ENCODE measurements at places on chromosomes 6 and 20.

DNA sequence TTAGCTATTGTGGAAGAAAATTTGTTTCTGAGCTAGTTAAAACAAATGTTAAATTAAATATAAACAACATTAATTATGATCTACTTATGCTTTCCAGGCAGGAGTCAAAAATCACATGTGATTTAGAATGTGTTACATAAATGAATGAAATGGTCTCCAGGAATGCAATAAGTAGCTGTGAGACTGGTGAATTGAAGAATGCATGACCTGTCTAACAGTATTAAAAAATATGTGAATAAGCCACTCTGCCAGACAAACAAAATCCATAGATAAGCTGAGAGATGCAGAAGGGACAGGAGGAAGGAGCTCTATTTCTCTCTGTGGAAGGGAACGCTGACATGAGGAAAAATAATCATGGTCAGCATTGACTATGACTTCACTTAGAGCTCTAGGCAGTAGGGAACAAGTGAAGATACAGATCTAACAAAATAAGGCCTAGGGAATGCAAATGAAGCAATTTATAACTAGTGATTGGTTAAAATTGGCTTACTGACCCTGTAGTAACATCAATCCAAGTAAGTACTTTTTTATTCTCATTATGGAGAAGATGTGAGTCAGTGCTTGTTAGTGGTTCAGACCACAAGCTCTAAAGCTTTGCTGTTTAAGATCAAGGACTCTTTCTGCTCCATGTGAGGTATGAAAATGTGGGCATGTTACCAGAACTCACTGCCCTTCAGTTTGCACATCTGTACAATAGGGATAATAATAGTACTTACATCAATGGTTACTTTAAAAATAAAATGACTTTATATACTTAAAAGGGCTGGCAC, 432.6 kb downstream of the MMUT start:
- H3K36me3 ChIP-seq: no peaks in the 10 kb centered on the region
- no peaks in the 10 kb centered on the region for H3K4me1 ChIP-seq
- H3K27ac ChIP-seq: no peak overlapping the region

DNA sequence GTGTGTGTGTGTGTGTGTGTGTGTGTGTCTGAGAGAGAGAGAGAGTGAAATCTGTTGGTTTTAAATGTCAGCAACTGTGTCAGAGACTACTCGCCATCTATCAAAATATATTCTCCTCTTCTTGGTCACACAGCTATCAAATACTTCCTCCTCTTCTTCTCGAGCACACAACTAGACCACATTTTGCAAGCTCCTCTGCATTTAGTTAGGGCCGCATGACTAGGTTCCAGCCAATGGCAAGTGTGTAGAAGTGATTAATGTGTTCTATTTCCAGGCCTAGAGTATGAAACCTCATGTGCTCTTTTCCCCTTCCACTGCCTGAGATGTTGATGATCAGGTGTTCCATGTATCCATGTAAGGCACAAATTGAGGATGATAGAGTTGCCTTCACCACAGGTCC, 278.5 kb upstream of the MARCKS start:
- no peak overlapping the region for H3K27ac ChIP-seq
- no peak overlapping the region for H3K4me3 ChIP-seq
- H3K4me1 ChIP-seq: no peaks in the 10 kb centered on the region
- no peaks in the 10 kb centered on the region for H3K36me3 ChIP-seq

DNA sequence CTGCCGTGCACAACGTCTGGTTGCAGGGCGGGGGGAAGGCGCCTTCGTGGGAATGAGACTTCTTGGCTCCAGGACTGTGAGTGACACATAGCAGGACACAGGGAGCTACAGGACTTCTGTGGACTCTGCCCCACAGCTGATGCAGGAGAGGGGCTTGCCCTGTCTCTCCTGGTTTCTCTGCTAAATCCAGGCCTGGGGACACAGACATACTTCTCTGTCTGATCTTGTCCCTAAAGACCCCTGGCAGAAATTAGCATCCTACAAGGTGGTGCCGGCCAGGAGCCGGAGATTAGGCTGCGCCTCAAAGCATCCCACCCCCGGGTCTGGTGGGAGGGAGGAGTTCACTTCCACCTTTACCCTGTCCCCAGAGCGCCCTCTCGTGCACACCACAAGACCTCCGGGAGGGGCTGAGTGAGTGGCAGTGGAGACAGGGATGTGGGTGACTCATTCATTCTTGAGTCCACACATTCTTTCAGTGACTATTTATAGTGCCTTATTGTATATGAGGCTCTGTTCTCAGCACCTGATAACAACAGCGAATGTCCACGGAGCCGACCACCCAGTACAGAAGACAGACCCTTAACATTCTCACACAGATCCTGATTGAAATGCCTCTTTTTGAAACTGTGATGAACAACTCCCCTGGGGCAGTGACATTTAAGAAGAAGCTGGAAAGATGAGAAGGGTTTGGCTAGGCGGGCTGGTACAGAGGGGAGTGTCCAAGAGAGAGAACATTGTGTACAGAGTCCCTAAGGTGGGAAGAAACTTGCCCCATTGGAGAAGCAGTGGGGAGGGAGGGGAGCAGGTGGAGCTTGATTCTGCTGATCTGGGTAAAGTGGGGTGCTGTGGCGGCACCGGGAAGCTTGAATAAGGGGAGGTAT, 39.0 kb downstream of the GMPR start:
- H3K4me3 ChIP-seq: no peak overlapping the region
- peak overlapping the region; percentile 60 for H3K27ac ChIP-seq
- H3K27me3 ChIP-seq: peaks cover 30% of the 10 kb centered on the region
- H3K4me1 ChIP-seq: no peaks in the 10 kb centered on the region
- peaks cover 6% of the 10 kb centered on the region for H3K36me3 ChIP-seq

- H3K4me3 ChIP-seq: no peak overlapping the region
- no peaks in the 10 kb centered on the region for H3K27me3 ChIP-seq
- no peaks in the 10 kb centered on the region for H3K4me1 ChIP-seq
- no peaks in the 10 kb centered on the region for H3K36me3 ChIP-seq
Measured at GRCh38 chr20:14617123-14617522, 279.7 kb upstream of the FLRT3 start.

GRCh38 chr20:31570021-31570463, 35.0 kb upstream of the ID1 start:
- H3K27me3 ChIP-seq: no peaks in the 10 kb centered on the region
- H3K4me3 ChIP-seq: no peak overlapping the region

GRCh38 chr6:157602521-157603295, 220.3 kb upstream of the SNX9 start:
- no peak for DNase-seq
- peaks cover 3% of the 10 kb centered on the region for H3K4me1 ChIP-seq
- H3K27ac ChIP-seq: no peak overlapping the region
- no peaks in the 10 kb centered on the region for H3K36me3 ChIP-seq
- H3K27me3 ChIP-seq: no peaks in the 10 kb centered on the region

- no peak overlapping the region for H3K4me3 ChIP-seq
- H3K27me3 ChIP-seq: peaks cover 6% of the 10 kb centered on the region
- H3K36me3 ChIP-seq: no peaks in the 10 kb centered on the region
- no peaks in the 10 kb centered on the region for H3K4me1 ChIP-seq
- no peak for DNase-seq
Measured at GRCh38 chr20:61082720-61083119, 169.3 kb upstream of the CDH4 start.

- H3K36me3 ChIP-seq: peaks cover 2% of the 10 kb centered on the region
- H3K27me3 ChIP-seq: no peaks in the 10 kb centered on the region
- no peak overlapping the region for H3K4me3 ChIP-seq
- H3K4me1 ChIP-seq: peaks cover 20% of the 10 kb centered on the region
- no peak for DNase-seq
- H3K27ac ChIP-seq: no peak overlapping the region
Measured at GRCh38 chr6:139592011-139592410, 217.6 kb upstream of the CITED2 start.

- peaks cover 23% of the 10 kb centered on the region for H3K4me1 ChIP-seq
- no peaks in the 10 kb centered on the region for H3K36me3 ChIP-seq
- DNase-seq: no peak
- no peaks in the 10 kb centered on the region for H3K27me3 ChIP-seq
Measured at GRCh38 chr20:36883977-36884535, 8.1 kb downstream of the TLDC2 start.

- no peak overlapping the region for H3K4me3 ChIP-seq
- no peak overlapping the region for H3K27ac ChIP-seq
- peaks cover 3% of the 10 kb centered on the region for H3K4me1 ChIP-seq
- peaks cover 2% of the 10 kb centered on the region for H3K36me3 ChIP-seq
Measured at GRCh38 chr6:141552463-141552862, 580.3 kb upstream of the GJE1 start.

DNA sequence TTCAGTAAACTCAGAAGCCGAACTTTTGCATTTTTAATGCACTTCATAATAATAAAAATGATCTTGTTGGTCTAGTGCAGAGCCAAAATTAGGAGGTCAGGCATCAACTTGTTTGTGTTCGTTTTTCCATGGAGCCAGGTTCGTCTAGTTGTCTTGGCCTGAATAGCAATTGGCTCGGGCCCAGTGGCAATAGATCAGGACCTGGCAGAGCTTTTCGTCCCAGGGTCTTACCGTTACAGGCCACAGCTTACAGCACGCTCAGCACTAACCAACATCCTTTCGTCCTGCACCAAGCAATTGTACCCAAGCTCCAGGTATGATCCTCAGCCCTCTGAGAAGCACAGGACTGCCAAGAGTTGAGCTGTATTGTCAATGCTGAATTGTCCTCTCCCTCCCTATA, 240.5 kb upstream of the PLN start:
- no peak for DNase-seq
- H3K36me3 ChIP-seq: no peaks in the 10 kb centered on the region
- no peak overlapping the region for H3K27ac ChIP-seq
- H3K4me1 ChIP-seq: no peaks in the 10 kb centered on the region

GRCh38 chr6:165511807-165512206, 151.2 kb downstream of the PDE10A start:
- no peak overlapping the region for H3K4me3 ChIP-seq
- H3K4me1 ChIP-seq: no peaks in the 10 kb centered on the region
- DNase-seq: no peak
- H3K27ac ChIP-seq: no peak overlapping the region

DNA sequence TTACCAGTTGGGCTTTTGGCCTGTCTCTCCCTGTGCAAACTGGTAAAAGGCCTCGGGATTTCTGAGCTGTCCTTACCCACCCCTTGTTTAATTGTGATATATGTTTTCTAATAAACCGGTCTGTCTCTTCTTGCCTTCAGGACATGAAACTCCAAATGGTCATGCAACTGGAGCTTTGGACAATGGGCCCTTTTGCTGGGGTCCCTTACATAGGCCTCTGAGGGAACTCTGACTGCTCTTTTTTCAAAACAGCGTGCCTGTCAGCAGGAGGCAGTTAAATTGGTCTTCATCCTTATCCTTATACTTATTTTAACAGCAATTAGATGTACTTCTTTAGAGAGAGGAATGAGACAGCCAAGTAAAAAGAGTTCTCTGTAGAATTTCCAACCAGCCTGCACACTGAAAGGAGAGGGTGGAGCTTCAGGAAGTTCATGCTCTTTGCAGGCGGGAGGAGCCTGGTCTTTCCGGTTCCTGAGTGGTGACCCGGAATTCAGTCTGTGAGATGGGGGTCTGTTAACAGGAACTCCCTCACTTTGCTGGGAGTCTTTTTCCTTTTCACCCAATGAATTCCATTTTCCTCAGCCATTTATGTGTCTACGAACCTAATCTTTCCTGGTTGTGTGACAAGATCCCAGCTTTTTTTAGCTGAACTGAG, 299.6 kb upstream of the GJE1 start:
- H3K36me3 ChIP-seq: no peaks in the 10 kb centered on the region
- no peaks in the 10 kb centered on the region for H3K4me1 ChIP-seq
- DNase-seq: no peak
- no peak overlapping the region for H3K27ac ChIP-seq
- no peaks in the 10 kb centered on the region for H3K27me3 ChIP-seq
- no peak overlapping the region for H3K4me3 ChIP-seq

- H3K27me3 ChIP-seq: no peaks in the 10 kb centered on the region
- H3K36me3 ChIP-seq: no peaks in the 10 kb centered on the region
- H3K27ac ChIP-seq: no peak overlapping the region
Measured at GRCh38 chr6:77415706-77416105, 47.6 kb downstream of the HTR1B start.

GRCh38 chr6:143078468-143079324, 18.0 kb downstream of the AIG1 start:
- H3K27ac ChIP-seq: no peak overlapping the region
- DNase-seq: no peak
- no peaks in the 10 kb centered on the region for H3K4me1 ChIP-seq
- no peak overlapping the region for H3K4me3 ChIP-seq
- H3K36me3 ChIP-seq: peaks cover 2% of the 10 kb centered on the region

GRCh38 chr20:38369389-38369788, 23.1 kb downstream of the LBP start:
- H3K27me3 ChIP-seq: peaks cover 10% of the 10 kb centered on the region
- H3K27ac ChIP-seq: no peak overlapping the region
- H3K4me3 ChIP-seq: no peak overlapping the region

DNA sequence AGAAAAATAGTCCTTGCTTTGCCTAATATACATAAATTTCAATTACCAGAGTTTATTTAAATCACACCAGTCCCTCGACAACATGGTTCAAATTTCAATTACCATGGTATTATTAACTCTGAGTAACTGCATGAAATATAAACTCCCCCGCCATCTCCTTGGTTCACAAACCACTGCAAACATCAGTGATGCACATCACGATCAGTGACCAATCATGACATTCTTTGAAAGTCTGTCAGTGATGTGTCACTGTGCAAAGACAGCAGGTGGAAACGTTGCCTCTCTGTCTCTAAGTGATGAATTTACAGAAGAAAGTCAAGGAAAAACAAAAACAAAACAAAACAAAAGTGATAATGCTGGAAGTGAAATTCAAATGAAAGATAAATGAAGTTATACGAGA, 86.7 kb downstream of the TASP1 start:
- no peak overlapping the region for H3K27ac ChIP-seq
- H3K36me3 ChIP-seq: peaks cover 11% of the 10 kb centered on the region
- DNase-seq: no peak
- no peaks in the 10 kb centered on the region for H3K27me3 ChIP-seq

- H3K4me3 ChIP-seq: no peak overlapping the region
- H3K27ac ChIP-seq: no peak overlapping the region
- no peaks in the 10 kb centered on the region for H3K36me3 ChIP-seq
- H3K27me3 ChIP-seq: peaks cover 33% of the 10 kb centered on the region
Measured at GRCh38 chr6:127550403-127550802, 26.6 kb upstream of the C6orf58 start.

DNA sequence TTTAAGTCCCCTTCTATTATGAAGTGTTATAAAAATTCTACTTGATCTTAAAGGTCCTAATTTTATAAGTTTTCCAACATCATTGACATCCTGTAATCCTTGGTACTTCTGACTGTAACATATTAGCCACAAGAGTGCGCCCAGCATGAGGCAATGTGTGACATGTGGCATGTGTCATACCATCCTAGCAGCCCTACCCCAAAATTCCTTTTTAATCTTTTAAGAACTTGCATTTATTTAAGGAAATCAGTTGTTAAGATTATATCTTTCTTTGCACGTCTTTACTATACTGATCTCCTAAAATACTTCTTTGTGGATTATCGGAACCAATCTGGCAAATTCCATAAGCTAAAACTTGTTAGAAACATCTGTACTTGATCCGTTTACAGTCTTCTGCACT, 167.1 kb upstream of the SLC24A3 start:
- no peaks in the 10 kb centered on the region for H3K36me3 ChIP-seq
- H3K4me1 ChIP-seq: no peaks in the 10 kb centered on the region
- H3K4me3 ChIP-seq: no peak overlapping the region

- DNase-seq: no peak
- H3K36me3 ChIP-seq: no peaks in the 10 kb centered on the region
- H3K27ac ChIP-seq: no peak overlapping the region
- peaks cover 7% of the 10 kb centered on the region for H3K27me3 ChIP-seq
- H3K4me3 ChIP-seq: no peak overlapping the region
Measured at GRCh38 chr6:145749632-145750031, 14.3 kb upstream of the EPM2A start.
